ENCODE measurements at places on chromosomes 1 and 21.

GRCh38 chr1:32498751-32499150, 33.9 kb downstream of the ZBTB8B start:
- no peak for DNase-seq

GRCh38 chr1:240116831-240117769, 25.4 kb downstream of the FMN2 start:
- no peak for DNase-seq

DNA sequence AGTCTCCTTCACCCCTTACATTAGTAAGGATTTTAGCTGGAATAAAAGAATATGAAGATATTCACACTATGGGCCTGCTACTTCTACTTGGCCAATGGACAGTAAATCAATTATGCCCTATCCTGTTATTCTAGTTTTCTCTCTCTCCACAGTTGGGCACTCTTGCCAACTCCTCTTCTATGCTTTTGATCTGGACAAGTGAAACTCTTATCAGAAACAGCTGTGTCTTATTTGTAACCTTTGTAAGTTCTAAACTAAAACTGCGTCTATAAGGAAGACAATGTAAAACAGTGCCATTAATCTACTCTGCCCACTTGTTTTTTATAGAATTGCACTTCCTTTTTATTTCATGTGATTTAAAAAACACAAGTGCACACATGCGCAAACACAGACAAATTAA, 244.0 kb upstream of the DMRTA2 start:
- no peak for DNase-seq

DNA sequence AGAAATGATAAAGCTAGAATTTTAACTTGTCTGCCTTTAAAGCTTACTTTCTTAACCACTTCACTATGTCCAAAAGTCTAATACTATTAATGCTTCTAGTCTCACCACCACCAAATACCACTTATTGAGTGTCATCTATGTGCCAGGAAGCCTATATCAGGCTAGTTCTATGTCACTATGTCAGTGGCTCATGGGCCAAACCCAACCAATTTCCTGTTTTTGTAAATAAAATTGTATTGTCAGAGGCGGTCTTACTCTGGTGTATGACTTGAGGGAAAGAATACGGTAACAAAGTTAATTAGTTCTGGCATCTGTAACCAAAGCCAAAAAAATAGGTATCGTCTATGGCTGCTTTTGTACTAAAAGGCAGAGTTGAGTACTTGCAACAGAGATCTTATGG, 14.8 kb downstream of the F5 start:
- DNase-seq, result no peak

GRCh38 chr21:33976082-33977016, 60.7 kb upstream of the ATP5PO start:
- DNase-seq, result no peak

- no peak for DNase-seq
Observed at GRCh38 chr1:11680270-11681070, 478 bp downstream of the MAD2L2 start.

DNA sequence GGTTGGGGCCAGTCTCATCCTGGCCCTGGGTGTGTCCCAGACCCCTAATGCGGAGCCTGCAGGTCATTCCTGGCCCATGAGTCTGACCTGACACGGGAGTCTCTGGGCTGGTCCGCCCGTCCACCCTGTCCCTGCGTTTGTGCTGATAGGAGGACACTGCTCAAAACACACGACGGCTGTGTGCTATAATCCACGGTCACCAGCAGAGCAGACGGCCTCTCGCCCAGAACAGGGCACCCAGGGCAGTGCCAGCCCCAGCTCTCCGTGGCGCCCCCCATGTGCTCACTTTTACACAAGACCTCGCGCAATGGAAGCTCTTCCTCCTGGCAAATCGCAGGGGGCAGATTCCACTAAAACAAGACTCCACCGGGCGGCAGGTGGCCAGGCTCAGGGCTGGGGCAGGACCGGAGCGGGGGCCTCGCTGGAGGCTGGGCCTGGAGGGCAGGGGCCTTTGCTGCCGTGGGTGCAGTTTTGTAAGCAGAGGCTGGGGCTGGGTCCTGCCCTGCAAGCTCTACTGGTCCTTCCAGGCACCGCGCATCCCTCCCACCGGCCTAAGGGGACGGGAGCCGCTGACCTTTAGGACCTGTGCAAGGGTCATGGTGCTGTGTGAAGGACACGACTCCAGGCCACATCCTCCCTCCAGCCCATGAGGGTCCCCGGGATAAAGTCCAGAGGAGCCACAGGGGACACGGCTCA, 10.6 kb upstream of the SLC19A1 start:
- no peak for DNase-seq

DNA sequence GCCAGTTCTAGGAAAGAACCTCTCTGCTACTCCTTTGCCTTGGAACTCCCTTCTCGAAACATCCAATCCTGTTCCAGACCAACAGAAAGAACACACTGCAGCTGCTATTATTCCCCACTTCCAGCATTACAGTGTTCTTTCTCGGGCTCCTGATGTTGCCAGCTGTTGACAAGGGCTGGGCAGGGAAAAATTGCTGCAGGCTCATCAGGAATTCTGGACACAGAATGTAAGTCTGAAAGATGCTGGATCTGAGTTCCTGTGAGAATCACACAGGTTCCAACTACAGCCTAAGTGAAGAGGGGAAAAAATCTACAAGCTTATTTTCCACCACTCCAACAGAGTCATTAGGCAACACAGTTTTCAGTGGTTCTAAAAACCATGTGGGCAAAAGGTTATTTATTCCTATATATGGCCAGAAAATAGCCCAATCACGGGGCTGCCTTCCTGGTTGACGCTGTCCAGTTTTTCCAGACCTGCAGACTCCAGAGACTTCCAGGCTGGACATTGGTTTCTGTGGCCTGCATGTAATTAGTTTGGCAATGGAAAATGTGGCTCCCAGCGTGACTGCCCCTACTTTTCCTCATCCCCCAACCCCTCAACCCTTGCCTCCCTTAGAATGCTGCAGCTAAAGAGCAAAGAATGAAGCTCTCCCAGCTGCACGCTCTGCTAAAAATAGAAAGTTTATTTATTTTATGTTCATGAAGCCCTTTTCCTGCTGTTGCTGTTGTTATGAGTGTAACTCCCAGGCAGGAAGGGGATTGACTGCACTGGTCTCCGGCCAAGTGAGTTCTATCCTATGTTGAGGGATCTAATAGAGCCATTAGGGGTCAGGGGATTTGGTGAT, 8.3 kb upstream of the KIAA0040 start:
- no peak for DNase-seq

DNA sequence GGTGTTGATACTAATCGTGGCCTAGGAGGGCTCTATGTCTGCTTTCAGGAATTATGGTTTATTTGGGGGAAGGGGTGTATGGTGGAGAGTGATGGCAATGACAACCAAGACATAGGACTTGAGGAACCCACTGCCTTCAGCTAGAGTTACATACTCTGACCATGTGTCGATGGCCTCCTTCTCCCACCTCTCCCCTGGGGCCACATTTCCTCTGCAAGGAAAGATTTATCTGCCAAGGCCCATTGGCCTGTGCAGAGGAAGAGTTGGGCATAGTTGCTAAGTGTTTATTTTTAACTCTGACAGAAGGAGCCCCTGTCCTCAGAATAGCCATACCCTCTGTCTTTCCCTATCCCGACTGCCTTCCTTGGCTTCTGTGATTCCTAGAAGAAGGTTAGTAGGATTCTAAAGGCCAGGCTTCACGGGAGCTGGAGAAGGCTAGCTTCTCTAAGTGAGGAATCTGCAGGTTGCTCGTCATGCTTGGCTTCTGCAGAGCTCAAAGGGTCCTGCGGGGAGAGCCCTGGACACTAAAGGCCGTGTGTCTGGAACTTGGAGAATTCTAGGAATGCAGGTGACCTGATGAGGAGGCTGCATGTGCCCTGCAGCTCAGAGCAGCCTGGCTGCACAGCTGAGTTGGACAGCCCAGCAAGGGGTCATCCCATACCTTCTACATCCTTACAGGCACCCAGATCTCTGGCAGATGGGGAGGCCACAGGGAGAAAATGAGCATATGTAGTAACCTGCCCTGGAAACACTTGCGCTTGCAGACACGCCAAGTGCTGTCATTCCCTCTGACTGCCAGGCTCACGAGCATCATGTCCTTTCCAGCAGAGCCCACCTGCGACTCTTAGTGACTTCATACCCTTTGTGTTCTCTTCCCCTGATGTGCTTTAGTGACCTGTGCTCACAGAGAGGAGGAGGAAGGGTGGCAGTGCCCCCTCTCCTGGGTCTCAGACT, 9.7 kb downstream of the MAPKAPK2 start:
- no peak for DNase-seq

DNA sequence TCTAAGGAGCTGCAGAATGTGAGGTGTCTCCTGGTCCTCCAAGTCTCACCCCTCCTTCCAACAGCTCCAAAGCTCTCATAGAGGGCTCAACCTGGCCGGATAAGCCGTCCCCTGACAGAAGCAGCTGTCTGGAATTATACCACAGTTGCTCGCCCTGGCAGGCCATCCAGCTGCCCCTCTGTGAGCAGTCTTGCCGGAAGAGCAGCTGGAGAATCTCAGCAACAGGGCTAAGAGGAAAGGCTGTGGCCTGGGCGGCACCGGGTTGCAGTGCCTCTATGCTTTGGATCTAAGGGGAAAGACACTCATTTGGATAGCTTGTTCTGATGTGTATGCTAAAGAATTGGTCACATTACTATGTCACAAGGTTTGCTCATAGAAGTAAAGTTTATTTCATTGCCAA, 12.4 kb downstream of the TMCC2 start:
- DNase-seq, result no peak

- DNase-seq, result no peak
Observed at GRCh38 chr1:76547916-76548315, 319.4 kb upstream of the ST6GALNAC5 start.

GRCh38 chr1:228084325-228084724, 1.8 kb downstream of the ARF1 start:
- no peak for DNase-seq

DNA sequence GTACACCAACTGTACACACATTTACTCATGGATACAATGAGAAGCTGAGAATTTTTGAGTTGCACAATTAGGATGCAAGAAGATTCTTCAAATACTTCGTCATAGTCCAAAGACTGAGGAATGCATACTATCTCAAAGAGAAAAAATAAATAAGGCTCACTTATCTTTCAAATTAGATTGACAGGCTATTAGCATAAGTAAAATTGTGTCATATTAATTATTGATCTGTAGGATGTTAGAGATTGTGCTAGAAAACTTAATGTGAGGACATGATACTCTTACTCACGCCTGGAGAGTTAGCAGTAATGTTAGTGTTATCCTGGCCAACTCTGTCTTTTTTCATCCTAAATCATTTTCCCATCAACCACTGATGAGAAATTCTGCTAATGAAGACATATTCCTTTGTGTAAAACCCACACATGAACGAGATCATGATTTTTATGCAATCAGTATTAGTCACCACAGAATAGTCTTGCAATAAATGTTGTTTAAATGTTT, 659.0 kb downstream of the LTN1 start:
- DNase-seq, result no peak

GRCh38 chr21:34083357-34083756, 10.0 kb downstream of the MRPS6 start:
- DNase-seq, result no peak

- no peak for DNase-seq
Observed at GRCh38 chr1:159162516-159163265, 8.7 kb upstream of the CADM3 start.

GRCh38 chr21:14533499-14534428, 12.4 kb downstream of the SAMSN1 start:
- DNase-seq, result peak; percentile 51

- no peak for DNase-seq
Observed at GRCh38 chr1:177517546-177517945, 346.8 kb downstream of the BRINP2 start.

DNA sequence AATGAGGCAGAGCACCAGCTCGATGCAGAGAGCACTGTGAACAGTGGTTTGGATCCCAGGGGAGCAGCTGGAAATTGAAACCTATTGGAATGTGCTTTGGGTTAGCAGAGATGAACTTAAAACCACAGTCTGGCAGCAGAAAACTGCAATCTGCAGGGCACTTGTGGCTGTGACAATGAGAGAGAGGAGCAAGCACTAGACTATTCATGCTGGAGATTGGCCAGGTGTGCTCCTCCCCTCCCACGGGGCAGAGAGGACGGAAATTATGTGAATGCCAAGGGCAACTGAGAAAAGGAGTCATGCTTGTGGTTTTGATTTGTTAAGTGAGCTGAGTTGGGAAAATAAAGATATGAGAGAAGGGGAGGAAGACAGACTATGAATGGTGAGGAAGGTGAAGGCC, 38.1 kb downstream of the HSD3B2 start:
- no peak for DNase-seq

GRCh38 chr1:243500512-243500911, 244.7 kb downstream of the SDCCAG8 start:
- no peak for DNase-seq

GRCh38 chr1:223525546-223525945, 132.3 kb downstream of the CCDC185 start:
- no peak for DNase-seq

GRCh38 chr1:68269637-68270430, 37.5 kb upstream of the WLS start:
- no peak for DNase-seq

- no peak for DNase-seq
Observed at GRCh38 chr1:158150523-158150922, 30.2 kb upstream of the CD1D start.

DNA sequence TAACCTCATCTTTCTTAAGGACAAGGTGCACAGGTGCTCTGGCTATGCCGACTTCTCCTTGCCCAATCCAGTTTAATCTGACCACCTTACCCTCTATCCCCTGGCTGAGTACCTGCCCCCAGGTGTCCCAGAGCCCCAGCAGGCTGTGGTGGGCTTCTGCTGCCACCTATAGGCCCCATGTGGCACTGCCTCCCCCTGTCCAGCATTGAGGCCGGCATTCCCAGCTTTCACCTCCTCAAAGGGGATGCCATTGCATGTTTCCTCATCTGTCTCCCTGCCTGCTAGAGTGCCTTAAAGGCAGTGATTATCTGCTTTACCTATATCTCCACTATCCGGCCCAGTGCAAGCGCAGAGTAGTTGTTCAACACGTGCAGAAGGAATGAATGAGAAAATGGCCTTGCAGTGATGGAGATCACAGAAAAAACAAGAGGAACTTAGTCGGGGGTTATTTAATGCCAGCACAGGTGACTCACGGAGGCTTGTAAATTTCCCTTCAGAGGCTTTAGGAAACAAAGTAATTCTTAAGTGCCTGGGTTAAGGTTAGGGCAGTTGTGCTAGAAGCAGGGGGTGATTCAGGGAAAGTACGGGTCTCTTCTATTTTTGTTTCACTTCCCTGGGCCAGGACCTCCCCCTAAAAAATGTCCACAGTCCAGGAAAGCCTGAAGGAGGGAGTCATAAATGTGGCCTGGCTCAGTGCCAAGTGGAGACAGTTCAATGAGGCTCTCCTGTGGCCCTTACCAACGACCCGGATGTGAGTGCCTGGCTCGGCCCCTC, 131.8 kb upstream of the NGF start:
- DNase-seq, result peak; percentile 22

- no peak for DNase-seq
Observed at GRCh38 chr1:205554026-205554811, 49.8 kb downstream of the CDK18 start.

Data from SW 1271 (cell line).